ENCODE measurements at places on chromosomes 7 and 10.

DNA sequence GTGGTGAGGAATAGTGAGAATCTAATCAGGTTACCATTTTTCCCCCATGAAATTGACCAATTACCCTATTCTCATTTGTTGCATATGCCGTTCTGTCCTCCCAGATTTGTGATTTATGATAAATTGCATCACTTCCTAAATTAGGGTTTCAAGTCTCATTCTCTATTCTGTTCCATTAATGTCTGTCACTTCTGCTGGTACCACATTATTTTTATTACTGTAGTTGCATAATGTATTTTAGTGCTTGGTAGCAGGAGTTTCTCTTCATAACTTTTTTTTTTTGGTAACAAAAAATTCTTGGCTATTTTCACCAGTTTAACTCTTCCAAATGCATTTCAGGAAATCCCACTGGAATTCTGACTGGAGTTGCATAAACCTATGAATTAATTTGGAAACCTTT, 44.0 kb upstream of the FAM133B start:
- DNase-seq = no peak

DNA sequence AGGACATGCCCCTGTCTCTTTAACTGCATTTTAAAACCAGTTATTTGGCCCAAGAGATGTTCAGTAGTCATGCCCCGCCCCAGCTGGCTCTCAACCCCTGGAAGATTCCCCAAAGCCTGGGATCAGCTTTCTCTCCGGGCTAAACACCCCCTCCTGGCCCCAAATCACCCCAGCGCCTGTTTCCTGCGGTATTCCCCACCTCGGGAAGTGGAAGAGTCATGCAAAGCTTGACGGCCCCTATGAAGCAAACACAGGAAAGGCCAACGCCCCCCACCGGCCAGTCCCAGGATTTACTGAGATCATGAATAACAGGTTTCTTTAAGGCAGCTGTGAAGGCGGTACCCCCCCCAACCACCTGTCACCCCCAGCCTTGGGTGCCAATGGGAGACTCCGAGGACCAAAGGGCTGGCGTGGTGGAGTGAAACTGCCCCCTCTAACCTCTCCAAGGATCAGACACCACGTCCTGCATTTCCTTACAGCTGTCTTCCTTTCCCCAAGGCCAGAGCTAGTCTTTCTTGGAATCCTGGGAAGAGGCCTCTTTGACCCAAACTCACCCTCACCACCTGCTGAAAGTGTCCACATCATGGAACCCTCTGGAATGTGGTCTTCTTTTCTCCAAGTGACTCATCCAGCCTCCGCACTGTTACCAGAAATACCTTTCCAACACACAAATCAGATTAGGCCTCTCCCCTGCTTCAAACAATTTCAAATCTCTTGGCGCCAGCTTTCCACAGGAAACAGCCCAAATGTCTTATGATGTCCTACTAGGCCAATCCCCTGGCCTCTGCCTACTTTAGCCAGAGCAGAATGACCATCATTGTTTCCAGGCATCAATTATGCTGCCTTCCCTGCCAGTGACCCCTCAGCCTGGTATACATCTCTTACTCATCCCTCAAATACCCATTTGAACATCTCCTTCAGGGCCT, 301.5 kb downstream of the ZEB1 start:
- no peak for DNase-seq

DNA sequence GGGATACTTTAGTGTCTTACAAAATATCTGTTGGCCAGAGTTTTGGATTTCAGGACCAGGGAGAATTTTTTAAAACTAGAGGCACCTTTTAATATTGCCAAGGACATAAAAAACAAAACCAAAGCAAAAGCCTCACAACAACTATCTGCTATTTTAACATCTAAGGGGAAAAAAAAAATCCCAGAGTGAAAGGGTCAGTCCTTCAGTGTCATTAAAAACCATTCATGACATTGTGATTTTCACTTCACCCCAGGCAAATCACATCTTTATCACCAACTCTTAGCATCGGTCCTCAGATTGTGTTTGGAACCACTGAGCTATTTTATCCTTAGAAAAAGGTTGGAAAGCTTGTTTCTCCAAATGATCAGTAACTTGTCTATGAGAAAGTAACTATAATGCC, 10.7 kb downstream of the CEP41 start:
- DNase-seq = no peak

GRCh38 chr10:69726850-69727249, 74.9 kb upstream of the COL13A1 start:
- no peak for DNase-seq

DNA sequence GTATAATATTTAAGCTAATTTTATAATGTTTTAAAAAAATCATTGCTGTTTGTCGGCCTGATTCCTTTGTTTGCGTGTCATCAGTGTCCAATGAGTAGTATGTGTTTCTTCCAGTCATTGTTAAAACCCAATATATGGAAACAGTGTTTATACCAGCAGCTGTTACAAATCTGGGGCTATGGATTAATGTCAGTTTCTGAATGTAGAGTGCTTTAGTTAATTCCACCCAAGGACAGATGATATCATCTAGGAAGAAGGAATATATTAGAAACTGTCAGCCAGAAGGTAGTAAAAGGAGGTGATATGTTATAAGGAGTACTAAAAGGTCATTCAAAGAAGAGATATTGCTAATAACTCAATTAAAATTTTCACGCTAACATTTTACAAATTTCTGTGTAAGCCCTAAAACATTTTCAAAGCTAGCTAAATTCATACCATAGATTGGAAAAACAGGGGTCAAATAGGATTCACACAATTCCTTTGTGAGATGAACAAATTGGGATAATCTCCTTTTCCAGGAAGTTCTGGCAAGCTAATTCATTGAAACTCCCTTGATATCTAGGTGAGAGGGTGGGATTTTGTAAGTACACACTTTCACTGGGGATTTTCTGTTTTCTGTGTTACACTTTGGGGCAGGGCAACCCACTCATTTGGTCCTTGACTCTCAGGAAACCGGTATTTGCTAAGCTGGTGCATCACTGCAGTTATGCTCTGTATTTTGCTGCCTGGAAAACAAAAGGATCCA, 448.8 kb downstream of the LRMDA start:
- no peak for DNase-seq

- no peak for DNase-seq
These were observed 342.0 kb upstream of the ANKRD30A start for GRCh38 chr10:36783400-36783799.
